ENCODE measurements at places on chromosomes 5 and 9. TPM values are rescaled to one million over a fixed set of nuclear protein-coding genes. Genes with fewer than 3 reads are reported as not detected.

Gene ADGRD2
- not detected for total RNA-seq

Gene ADAMTS13
- total RNA-seq, result 0.06 TPM

Gene ZBTB26
- total RNA-seq, result 1.8 TPM

Gene IL4
- total RNA-seq, result not detected

Gene C8G
- total RNA-seq, result not detected

- DNase-seq, result no peak
Measured at GRCh38 chr5:88952996-88953643, 70.1 kb upstream of the MEF2C start.

DNA sequence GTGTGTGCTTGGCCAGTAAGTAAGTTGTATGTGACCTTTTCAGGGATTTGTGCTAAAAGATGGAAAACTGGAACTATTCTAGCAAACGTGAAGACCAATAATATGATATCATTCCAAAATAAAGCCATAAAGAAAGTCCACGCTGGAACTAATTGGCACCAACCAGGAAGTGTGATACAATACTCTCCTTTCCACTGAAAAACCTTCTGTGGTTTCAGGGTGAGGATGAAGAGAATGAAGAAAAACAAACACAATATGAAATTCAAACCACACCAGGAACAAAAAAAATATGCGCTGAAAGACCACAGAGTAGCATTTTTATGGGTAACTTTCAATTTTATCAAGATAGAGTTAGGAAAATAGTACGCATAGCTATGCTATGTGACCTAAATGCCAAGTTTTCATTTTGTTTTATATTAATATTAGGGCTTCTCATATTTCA lies 105.8 kb downstream of the EFNA5 start:
- peak; percentile 62 for DNase-seq

DNA sequence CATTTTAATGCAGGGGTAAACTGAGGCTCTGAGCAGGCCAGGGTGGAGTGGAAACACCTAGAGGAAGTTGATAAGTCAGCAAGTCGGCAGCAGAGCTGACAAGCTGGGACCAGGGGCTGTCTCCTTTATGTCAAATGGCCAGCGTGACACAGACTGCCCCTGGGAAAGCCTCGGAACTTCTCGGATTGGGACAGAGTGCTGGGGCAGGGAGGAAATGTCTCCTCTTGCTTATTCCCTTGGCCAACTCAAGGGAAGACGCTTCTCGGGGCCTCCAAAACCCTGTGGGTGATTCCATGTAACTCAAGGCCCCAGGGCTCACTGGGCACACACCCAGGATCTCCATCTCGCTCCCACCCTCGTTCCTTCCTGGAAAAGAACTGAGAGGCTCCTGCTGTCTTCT lies 25.4 kb upstream of the ANXA6 start:
- no peak for DNase-seq

DNA sequence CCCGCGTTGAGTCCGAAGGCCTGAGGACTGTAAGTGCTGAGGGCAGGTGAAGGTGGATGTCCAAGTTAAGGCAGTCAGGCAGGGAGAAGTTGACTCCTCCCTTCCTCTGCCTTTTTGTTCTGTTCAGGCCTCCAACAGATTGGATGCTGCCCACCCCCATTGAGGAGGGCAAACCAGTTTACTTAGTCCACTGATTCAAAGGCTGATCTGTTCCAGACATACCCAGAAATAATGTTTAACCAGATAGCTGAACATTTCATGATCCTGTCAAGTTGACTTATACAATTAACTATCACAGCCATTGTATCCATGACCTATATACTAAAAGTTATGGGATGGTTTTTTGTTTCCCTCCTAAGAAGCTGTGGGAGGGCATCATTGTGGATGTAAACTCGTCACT lies 8.3 kb upstream of the TEX48 start:
- no peak for DNase-seq

DNA sequence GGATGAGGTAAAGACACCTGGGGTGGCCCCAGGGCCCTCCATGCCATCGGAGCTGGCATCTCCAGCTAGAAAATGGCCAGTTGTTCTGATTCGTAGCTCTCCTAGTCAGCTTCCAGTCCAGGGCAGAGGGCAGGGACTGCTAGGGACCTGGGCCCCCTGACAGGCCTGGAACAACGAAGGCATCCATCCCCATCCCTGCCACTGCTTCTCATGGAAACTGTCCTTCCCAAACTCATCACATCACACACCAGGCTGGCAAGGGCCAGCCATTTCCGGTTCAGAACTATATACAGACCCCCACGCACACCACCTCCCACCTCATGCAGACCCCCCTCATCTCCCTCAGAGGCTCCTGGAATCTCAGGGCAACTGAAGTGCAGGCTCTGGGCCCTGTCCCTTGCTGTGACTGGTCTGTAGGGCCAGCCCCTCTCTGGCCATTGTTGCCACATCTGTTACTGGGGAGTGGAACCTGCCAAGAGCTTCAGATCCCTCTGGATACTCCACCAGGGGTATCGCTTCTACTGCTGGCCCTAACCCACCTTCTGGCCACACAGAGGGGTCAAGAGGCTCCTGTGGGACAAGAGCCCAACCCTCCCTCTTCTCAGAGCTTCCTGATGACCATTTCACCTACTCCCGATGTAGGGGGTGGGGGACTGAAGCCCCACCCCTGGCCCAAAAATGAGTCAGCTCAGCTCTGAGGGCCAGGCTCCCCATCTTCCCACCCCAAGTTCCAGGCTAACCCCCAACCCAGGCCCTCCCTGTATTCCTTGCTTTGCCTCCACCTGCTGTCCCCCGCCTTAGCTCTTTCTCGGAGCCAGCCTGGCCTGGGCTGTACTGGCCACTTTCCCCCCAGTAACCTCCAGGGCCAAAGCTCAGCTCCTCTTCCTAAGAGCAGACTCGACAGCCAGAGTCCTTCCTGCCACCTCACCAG lies 1.2 kb upstream of the MZB1 start:
- DNase-seq, result no peak

- DNase-seq, result no peak
Measured at GRCh38 chr5:3265131-3265885, 330.3 kb upstream of the IRX1 start.

DNA sequence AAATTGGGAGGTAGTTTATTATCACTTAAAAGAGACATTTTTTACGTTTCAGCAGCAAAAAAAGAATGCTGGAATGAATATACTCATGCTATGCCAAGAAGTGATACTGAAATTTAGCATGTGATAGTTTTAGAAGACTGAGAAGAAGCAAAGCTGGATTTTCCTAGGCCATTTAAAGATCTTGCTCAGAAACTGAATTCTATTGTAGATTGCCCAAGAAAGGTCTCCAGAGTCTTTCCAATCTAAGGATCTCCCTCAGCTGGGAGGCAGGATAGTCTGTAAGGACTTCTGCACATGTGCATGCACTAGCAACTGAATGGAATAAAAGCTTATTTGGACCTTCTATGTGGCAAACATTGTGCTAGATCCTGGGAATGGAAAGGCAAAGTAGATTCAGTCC lies 334.5 kb downstream of the DTWD2 start:
- no peak for DNase-seq

DNA sequence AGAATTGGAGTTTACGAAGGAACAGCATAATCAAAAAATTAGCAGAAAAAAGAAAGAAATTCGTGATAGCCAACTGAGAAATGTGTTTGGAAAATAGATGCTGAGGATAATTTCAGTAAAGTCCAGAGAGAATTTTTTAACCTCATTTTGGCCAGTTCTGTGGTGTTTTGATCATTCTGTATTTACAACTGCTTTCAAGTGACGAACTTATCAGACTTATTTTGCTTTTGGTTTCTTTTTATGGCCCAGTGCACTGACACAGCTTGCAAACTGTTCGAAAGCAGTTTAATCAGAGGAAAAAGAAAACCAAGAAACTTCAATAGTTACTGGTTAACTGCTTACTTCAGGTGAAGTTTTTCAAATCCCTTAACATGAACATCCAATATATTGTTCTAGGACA lies 1.9 kb downstream of the SDHA start:
- no peak for DNase-seq

DNA sequence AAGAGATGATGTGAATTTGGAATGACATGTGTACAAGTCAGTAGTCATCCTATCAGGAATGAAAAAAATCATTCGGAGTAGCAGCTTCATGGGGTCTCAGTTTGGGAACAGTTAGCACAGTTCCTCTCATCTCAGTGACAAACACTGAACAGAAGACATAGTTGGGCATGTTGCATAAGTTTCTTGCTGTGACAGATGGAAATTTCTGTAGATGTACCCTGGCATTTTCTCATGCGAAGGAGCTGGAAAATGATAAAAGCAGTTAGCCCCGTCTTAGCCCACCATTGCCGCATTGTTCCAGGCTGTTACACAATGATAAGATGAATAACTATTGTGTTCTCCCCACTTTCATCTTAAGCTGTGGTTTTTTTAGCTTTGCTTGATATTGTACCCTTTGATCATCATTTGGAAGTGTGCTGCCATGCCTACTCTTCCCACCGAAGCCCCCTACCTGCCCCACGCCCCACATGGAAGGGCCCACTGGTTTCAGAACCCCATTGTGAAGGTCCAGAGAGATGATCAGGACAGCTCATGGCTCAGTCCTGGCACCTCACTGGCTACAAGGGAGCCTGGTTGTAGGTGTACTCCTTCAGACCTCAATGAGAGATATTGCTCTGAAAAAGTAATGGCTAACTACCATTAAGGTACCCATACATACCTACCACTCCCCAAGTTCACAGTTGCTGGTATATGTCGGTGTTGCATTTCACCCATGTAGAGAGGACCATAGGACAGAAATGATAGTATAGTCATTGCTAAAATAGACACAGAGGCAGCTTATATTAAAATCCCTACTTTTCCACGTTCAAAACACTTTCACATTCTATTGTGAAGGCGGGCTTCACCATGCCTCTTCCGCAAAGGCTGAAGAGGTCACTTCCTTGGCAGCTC lies 38.8 kb downstream of the SFXN1 start:
- no peak for DNase-seq

DNA sequence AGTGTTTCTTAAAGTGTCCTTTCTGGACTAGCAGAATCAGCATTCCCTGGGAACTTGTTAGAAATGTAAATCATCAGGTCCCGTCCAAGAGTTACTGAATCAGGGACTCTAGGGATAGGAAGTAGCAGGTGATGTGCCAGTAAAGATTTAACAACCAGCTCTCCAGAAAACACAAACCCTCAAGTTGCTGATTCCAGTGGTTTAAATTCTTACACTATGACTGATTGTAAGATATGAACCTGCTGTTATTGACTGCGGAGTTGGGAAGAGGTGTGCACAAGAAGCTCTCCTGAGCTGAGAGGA lies 39.1 kb upstream of the BASP1 start:
- DNase-seq, result no peak

DNA sequence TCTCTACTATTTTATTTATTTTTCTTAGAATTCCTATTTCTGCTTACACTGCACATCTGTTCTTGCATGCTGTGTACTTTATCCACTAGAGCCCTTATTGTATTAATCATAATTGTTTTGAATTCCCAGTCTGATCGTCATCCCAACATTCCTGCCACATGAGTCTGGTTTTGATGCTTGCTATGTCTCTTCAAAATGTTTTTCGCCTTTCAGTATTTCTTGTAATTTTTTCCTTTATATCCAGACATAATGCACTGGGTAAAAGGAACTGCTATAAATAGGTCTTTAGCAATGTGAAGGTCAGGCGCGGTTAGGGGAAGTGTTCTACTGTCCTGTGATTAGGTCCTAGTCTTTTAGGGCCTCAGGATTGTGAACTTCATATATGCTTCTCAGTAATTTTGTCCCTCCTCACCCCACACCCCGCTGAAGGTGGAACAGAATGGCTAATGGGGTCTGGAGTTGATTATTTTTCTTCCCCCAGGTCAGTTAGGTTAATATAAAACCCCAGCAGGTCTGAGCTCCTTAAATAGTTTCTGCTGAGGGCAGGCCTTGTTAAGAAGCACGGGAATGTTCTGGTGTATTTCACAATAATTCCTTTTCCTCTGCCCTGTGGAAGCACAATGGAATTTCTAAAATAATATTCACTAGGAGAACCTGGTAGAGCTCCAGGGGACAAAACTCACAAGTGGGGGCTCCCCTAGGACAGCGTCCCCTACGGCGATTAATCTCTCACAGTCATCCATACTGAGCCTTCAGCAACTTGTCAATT lies 146.6 kb upstream of the TUT7 start:
- DNase-seq, result peak; percentile 27

- no peak for DNase-seq
Measured at GRCh38 chr5:29972597-29972996, 1220.9 kb upstream of the CDH6 start.

- peak; percentile 66 for DNase-seq
Measured at GRCh38 chr9:18473652-18474279, at the start of gene ADAMTSL1. Gene ADAMTSL1, plus strand, starts transcription at chr9:18474153. Its CDS starts 80 bp downstream, at chr9:18474233.

DNA sequence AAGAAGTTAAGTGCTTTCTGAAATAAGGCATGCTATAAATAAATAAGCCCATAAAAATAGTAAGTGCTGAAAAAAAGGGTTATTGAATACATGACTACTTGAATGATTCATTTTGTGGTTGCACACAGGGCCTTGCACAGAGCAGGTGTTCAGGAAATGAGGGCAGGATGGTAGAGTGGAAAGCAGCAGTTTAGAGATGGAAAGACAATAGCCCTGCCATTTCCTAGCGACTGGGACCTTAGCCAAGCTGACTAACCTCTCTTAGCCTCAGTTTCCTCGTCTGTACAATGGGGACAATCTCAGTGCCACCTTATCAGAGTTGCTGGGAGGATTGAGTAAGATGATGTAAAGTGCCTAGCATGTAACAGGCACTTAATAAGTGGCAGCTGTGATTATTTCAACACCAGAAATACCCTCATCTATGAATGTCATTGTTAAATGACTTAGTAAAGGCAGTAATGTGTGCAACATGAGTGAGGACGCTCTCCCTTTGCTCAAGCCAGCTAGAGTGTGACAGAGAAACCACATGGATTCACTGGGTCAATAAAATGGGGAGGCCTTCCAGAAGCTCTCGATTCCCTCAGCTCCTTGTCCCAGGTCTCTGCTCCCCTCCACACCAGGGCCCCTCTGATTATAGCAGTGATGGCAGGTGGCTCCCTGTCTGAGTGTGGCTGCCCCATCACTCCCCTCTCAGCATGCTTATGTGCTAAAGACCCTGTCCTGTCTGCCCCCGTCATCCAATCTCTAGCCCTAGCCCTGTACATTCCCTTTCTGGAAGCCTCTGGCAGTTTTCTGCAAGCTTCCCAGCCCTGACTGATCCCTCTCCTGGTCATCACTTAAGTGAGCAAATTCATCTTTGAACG lies 16.0 kb upstream of the PHF19 start:
- DNase-seq, result peak; percentile 63

- DNase-seq, result no peak
Measured at GRCh38 chr9:5352637-5353248, 13.1 kb upstream of the RLN1 start.
